ENCODE measurements at places on chromosomes 2 and 18. TPM values are rescaled to one million over a fixed set of nuclear protein-coding genes. Genes with fewer than 3 reads are reported as not detected.

GTF3C2 gene
- total RNA-seq = 21.4 TPM

PPP1R7 gene
- 86.0 TPM for total RNA-seq

HOXD13 gene
- total RNA-seq = 0.09 TPM

BOLL gene
- not detected for total RNA-seq

HOXD9 gene
- total RNA-seq = 0.28 TPM

ZBTB7C gene
- total RNA-seq = under 0.01 TPM

DES gene
- 3.7 TPM for total RNA-seq

PHLPP1 gene
- total RNA-seq = 3.0 TPM

SCYGR4 gene
- not detected for total RNA-seq

LCLAT1 gene
- 12.7 TPM for total RNA-seq

SLC23A3 gene
- total RNA-seq = 2.4 TPM

FBXO36 gene
- 3.8 TPM for total RNA-seq

PMAIP1 gene
- 3.1 TPM for total RNA-seq

LOXHD1 gene
- total RNA-seq = not detected

PROC gene
- not detected for total RNA-seq

DIPK1C gene
- total RNA-seq = not detected

M1AP gene
- not detected for total RNA-seq

AMMECR1L gene
- 14.2 TPM for total RNA-seq

TMEM163 gene
- not detected for total RNA-seq

FTCDNL1 gene
- total RNA-seq = 1.00 TPM

ALK gene
- total RNA-seq = under 0.01 TPM

UGT1A4 gene
- total RNA-seq = not detected

IL36B gene
- not detected for total RNA-seq

UBE2E3 gene
- 31.9 TPM for total RNA-seq

LAMA3 gene
- 19.1 TPM for total RNA-seq

DAPL1 gene
- total RNA-seq = not detected

AQP12A gene
- not detected for total RNA-seq

REG3G gene
- not detected for total RNA-seq

VIL1 gene
- total RNA-seq = not detected

CNTNAP5 gene
- total RNA-seq = not detected

ZDBF2 gene
- total RNA-seq = 16.8 TPM

SPC25 gene
- total RNA-seq = 0.28 TPM

AOX1 gene
- total RNA-seq = 23.2 TPM

PTPRN gene
- 57.0 TPM for total RNA-seq

UGT1A8 gene
- 0.71 TPM for total RNA-seq

MYL1 gene
- total RNA-seq = not detected

LRRC30 gene
- not detected for total RNA-seq

UPP2 gene
- total RNA-seq = not detected

SP3 gene
- total RNA-seq = 89.2 TPM

EML6 gene
- total RNA-seq = 1.8 TPM

CIB4 gene
- total RNA-seq = not detected

AMER3 gene
- total RNA-seq = not detected

CCNYL1 gene
- total RNA-seq = 6.7 TPM

ANKRD44 gene
- total RNA-seq = 6.0 TPM
